ENCODE measurements at places on chromosomes 3 and 15.
A peak's percentile ranks its signal among the peaks of the same experiment; 100 is the strongest.

DNA sequence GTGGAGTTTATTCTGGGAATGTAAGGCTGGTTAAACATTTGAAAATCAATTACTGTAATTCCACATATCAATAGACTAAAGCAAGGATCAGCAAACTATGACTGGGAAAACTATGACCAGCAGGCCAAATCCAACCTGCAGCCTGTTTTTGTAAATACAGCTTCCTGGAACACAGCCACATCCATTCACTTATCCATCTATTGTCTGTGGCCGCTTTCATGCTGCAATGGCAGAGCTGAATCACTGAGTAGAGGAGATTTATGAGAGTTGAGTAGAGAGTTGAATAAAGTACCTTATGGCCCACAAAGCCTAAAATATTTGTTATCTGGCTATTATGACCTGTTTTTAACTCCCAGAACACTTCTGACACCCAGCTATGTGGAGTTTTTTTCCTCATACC, 12.2 kb downstream of the MYLK start:
- DNase-seq = no peak

DNA sequence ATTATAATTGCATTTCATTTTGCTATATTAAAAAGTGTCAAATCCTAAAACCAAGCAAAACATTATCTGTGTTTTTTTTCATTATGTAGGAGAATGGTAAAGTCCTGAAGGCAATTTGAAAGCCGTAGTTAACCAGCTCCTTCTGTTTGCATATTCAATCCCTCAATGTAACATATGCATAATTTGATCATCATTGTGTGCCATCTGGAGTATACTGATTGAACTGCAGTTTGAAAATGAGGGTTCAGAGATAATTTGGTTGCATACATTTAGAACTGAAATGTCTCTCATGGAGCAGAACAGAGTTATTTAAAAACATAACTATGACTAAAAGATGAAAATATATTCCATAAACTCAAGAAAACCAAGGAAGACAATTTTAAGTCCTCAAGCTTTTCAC, 518.6 kb downstream of the GBE1 start:
- DNase-seq = peak; percentile 2

DNA sequence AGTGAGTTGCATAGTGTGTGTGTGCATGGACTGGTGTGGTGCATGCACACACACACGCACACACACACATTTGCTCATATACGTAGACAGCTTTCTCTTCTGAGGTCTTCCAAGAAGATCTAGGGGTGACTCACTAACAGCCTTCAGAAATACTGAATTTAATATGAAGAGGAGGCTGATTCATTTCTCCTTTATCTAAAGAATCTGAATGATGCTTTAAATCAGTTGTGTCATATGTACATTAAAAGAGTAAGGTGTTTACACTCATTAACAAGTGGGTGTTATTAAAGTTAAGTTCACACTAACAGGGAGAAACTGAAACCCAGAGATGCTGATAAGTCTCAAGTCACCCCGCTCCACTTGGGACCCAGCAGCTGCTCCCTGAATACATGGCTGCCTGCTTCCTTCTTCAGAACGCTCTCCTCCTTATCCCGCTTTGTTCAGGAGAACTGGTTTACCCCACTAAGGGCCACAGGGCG, 22.0 kb downstream of the TMPRSS7 start:
- DNase-seq = no peak

- peak; percentile 51 for DNase-seq
Measured at GRCh38 chr3:25820366-25820765, 30.5 kb downstream of the OXSM start.

DNA sequence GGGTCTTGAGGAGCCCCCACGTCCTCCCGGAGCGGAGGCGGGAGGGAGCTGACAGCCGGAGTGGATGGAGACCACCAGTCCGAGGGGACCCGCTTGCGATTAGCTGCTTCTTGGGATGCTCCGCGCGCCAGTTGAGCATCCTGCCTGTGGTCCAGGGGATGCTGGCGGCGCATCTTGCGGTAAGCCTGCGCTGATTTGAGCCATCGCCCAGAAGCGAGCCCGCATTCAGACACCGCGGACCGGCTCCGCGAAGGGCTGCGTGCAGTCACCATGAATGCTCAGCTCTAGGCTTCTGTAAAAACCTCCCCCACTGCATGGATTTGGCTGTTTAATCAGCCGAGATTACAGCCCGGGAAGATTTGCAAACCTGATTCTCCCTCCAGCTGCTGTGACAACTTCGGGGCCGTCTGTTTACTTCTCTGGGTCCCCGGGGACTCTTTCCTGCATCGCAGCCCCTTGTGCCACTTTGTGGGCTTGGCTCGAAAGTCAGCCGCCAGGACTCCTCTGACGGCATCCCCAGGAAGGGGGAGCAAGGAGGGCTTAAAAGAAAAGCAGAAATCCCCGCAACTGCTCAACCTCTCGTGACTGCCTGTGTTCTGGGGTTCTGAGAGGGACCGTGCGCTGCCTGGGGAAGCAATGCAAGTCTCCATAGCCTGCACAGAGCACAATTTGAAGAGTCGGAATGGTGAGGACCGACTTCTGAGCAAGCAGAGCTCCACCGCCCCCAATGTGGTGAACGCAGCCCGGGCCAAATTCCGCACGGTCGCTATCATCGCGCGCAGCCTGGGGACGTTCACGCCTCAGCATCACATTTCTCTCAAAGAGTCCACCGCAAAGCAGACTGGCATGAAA, 171.1 kb downstream of the KCNAB1 start:
- peak; percentile 26 for DNase-seq

GRCh38 chr15:38707802-38708671, 143.4 kb upstream of the RASGRP1 start:
- peak; percentile 65 for DNase-seq

DNA sequence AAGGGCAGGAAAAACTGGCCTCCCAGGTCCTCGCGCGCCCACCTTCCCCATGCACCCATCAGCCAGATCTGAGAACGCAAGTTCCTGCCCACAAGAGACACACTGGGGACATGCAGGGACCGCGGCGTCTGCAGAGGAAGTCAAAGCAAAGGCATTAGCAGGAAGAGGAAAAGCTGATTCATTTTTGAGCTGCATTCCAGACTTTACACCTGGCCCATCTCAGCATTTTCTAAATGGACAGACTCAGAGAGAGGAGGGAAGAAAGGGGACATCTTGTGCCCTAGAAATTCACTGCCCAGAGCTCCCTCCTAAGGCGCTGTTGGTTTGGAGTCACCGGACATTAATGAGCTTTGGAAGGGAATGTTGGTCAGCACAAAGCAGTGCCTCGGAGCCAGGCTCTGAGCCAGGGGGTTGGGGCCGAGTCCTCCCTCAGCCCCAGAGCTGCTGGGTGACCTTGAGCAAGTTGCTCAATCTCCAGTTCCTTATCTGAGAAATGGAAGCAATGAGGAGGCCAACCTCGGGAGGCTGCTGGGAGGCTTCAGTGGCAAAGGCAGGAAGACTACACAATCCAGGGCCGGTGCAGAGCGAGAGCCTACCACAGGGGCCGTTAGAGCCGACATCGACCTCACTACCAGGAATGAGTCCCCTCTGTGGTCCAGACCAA, 150.5 kb upstream of the IQSEC1 start:
- DNase-seq = no peak

GRCh38 chr3:54563501-54564200, 364.2 kb downstream of the LRTM1 start:
- no peak for DNase-seq

GRCh38 chr3:12598890-12599289, 42.0 kb downstream of the MKRN2 start:
- no peak for DNase-seq

DNA sequence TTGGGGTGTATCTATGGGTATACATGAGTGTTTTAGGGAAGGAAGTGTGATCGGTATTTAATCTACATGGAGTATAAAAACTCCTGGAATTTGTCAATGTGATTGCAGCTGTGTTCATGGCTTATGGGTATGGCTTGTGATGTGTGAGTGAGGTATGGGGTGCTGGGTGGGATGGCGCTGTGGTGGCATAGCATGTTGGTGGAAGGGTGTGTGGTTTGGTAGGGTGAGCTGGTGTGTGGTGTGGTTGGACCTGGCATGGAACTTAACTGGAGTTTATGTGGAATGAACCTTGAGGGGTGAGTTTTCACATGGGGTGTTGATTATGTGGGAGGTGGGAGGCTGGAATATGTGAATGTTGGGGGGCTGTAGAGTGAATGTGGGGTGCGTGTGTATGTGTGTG, 492 bp upstream of the MOBP start:
- no peak for DNase-seq

- no peak for DNase-seq
Measured at GRCh38 chr3:124615896-124616543, 114.2 kb upstream of the UMPS start.

DNA sequence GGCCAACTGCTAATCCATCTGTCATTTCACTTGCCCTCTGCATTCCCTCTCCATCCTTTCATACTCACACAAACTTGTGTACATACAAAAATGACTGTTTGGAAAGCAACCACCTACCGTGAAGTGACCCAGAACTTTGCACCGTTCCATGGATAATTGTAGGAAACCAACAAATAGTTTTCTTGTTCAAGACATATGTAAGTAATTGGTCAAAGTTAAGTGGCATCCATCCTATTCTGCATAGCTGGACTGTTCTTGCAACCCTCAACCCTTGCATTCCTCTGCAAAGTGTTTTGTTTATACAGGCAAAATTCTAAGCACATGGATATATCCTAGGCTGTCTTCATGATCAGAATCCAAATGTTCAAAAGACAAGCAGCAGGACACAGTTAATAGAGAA, 592.5 kb downstream of the MECOM start:
- DNase-seq = no peak

DNA sequence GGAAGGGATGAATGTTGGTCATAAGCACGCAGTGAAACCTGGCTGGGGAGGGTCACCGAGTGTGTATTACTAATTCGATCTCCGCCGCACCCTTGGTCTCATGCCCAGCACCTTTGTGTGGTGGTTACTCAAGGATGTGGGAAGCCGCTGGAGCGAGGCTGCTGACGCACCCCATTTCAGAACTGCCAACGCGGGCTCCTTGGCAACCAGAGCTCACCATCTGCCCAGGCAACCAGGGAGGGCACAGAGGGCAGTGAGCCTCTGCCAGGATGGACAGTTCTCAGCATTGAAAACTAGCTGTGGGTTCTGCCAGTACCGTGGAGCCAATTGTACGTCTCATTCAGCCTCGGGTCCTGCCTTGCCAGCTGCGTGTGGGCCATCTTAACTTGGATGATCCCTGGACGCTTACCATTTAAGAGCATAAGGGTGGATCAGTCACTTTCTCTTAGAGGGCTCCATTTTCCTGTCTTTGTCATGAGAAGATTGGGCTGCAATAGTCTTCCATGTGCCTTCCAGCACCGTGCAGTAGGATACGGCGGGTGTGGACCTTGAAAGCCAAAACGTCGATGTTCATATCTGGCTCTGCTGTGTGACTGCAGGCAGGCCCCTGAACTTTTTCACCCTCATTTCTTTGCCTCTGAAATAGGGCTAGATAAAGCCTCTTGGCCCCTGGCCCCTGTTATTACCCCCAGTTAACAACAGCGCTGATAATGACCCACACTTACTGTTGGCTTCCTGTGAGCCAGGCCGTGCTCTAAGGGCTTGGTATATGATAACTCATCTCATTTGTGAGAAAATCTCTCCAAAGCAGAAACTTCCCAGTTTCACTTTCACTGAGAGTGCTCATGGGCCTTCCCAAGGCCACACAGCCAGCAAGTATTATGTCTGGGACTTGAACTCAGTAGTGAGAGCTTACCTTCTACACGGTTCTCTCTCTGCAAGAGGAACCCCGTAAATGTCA, 238.8 kb downstream of the OPA1 start:
- no peak for DNase-seq

- DNase-seq = peak; percentile 75
Measured at GRCh38 chr15:39426552-39427532, 154.0 kb upstream of the THBS1 start.

DNA sequence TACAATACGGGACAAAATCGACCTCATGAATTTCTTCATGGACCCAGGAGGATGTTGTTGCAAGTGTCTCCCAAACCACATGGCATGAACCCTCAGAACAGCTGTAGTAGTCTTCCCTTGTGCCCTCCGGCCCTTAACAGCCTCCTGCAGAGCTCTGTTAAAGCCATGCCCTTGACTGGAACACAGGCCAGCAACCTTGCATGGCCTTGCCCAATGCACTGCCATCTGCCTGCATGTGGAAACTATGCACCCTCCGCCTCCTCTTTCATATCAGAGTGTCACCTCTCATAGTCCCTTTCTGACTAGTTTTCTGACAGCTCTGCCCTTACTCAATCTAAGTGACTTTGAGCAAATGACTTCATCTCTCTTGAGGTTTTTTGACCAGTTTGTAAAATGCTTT, 39.4 kb upstream of the TRIM71 start:
- DNase-seq = no peak

DNA sequence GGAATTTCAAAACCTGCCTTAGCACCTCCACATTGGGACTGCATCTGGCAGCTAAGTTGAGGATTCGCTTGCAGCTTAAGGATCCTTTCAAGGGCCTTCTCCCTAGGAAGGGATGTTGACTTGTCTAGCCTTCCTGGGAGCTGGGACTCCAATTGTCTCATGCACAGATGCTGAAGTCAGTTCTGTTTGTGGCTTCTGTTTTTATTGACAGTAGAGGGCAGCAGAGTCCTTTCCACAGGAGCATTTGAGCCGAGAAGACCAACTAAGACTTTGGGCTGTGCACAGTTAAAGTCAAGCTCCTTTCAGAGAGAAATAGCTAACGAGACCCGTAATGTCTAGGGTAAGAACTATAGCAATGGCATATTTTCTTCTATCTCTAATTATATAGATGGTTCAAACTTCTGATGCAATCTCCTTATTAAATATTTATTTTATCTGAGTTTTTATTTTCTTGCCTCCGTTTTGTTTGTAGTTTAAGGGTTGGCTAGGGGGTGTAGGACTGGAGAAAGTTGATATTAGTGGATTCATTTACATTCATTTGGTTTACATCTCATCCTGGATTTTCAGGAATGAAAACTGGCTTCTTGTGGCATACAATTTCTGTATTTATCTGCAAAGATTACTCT, 59.7 kb upstream of the KBTBD8 start:
- peak; percentile 50 for DNase-seq

DNA sequence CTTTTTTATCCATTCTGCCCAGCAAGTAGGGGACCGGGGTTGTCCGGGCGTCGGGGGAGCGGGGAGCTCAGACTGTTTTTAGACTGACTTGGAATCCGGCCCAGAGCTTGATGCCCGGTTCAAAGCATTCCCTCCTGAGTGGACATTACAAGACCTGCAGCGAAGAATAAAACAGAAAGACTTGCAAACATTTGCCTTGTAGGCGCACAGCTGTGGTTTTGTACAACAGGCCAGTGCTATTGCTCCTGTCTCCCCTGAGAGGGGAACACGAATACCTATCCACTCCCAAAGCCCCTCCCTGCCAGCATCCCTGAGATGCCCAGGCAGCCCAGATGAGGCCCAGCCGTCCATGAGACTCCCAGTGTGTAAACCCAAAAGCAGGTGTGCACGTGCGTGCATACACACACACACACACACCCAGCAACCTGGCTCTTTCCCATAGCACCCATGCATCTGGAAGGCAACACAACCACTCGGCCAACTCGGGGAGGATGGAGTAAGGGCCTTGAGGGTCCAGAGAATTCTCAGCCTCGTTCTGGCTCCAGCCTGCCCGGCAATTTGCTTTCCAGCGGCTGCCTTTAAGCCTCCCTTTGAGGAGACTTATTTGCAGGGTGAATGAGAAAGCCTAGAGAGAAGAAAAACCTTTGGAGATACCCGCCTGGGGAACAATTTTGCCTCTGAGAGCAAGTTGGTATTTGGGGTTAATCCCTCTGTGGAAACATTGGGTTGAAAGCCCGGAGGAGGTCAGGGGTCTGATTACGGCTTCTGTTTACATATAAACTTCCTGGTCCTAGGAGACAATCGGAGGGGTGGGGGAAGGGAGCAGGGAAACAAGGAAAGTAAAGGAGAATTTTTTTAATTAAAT, 161.0 kb upstream of the HES1 start:
- DNase-seq = peak; percentile 45

- no peak for DNase-seq
Measured at GRCh38 chr3:56810577-56811545, 9.1 kb upstream of the ARHGEF3 start.

GRCh38 chr3:196634829-196635228, 4.7 kb upstream of the NRROS start:
- DNase-seq = no peak

All from urothelium cell line (cell line).